Lower lobe of right lung (tissue), 2 donors: ENCODE measurements at places on chromosomes 11 and 22. TPM values are rescaled to one million over a fixed set of nuclear protein-coding genes. Genes with fewer than 3 reads are reported as not detected.

Gene NXPE4
- total RNA-seq = not detected

Gene TRIM51
- total RNA-seq = not detected

Gene MRGPRX4
- not detected for total RNA-seq

Gene SHANK3
- total RNA-seq = 50.6 TPM

Gene ALDH3B1
- total RNA-seq = 104 TPM

Gene FXYD6
- total RNA-seq = 61.2 TPM

Gene LDHAL6A
- total RNA-seq = not detected

Gene SCUBE2
- 7.1 TPM for total RNA-seq
